Endothelial cell of umbilical vein (primary cell): ENCODE measurements at places on chromosomes 3 and 15.

- DNase-seq = no peak
Measured at GRCh38 chr3:150349314-150350097, 58.6 kb upstream of the TSC22D2 start.

DNA sequence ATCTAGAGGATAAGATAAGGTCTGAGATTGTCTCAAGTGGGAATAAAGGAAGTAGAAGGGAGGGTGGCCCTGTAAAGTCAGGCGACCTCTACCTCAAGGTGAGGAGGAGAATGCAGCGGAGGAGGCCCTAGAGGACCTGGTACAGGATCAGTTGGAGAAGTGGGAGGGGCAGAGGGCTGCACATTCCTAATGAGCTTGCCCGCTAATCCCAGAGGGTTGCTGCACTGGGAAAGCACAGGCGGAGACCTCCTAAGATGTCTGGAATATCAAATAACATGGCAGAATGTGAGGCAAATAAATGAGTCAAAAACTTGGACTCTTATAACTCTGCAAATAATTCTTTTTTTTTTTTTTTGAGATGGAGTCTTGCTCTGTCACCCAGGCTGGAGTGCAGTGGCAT lies 30.2 kb upstream of the VPS8 start:
- DNase-seq = no peak

GRCh38 chr3:48047841-48048464 lies 31.7 kb upstream of the MAP4 start:
- no peak for DNase-seq

- no peak for DNase-seq
Measured at GRCh38 chr3:70855149-70855548, 542.7 kb upstream of the MDFIC2 start.
